Right atrium auricular region (tissue), 2 donors: ENCODE measurements at places on chromosomes 7 and 10.

DNA sequence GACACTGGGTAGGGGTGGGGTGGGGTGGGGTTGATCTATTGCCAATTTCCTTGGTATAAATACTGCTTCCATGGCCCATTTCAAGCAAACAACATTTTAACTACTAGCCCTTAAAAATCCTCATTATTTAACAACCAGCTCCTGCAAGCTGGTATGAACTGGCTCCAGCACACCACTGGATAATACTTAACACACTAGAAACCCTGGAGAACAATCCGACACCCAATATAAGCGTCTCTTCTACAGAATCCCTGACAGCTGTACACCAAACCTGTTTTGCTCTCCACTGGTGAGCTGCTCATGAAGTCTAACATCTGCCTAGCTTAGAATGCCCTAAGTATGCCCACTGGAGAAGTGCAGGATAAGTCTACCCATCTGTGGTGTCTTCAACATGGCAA is 116.8 kb downstream of the HIPK2 start:
- DNase-seq = no peak

GRCh38 chr10:45239642-45240041 is 75.8 kb downstream of the OR13A1 start:
- no peak for DNase-seq

DNA sequence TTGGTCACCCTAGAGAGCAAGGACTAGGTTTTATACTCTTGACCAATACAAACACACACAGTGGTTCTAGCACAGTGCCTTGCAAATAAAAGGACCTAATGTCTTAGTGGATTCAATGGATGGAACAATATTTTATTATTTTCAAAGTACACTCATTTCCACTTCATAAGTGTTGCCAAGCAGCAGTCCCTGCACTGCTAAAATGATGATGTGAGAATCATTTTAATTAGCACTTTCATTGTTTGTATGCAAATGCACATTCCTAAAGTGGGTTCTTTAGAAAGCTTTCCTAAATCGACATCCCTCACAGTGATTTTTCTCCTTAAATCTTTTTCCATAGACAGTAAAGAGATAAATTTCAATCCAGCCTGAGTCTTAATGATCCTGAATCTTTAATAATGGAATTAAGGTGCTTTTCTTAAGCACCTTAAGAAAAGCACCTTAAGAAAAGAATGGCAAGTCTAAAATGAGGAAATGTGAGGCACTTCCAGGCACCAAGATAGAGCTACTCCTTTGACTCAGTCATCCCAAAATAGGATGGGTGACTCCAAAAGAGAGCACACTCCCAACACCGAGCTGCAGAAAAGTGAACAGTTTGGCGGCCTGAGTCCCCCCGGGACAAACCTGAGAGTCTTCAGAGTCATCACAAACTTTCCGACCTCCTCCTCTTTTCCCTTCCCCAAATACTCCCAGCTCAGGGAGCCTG is 84.5 kb downstream of the SORBS1 start:
- no peak for DNase-seq

DNA sequence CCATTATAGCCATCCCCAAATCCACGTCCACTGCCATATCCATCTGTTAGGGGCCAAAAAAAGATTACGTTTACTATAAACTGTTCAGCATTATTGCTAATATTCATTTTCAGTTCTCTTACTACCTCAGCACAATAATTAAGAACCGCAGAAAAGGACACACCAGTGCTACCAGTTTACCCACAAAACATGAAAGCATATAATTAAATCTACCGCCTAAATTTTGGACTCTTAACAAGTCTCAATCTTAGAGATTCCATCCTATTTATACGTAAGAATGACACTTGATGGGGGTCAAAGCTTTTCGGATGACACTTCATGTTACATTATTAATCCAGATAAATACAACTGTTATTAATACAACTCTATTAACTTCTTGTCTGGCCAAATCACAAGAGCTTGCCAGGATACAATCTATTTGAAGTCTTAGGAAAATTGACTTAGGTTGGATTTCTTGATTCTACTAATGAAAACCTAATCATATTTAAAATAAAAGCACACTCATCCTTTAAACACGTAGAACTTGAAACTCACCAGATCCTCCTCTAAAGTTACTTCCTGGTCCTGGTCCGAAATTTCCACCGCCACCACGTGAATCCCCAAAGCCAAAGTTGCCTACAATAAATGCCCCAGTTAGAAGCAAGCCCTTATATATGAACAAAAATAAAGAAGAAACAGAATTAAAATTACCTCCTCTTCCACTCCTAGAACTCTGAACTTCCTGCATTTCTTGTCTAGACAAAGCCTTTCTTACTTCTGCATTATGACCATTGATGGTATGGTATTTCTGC is 4.5 kb downstream of the HNRNPA2B1 start:
- DNase-seq = no peak

- DNase-seq = no peak
These were observed 584.0 kb upstream of the GHITM start for GRCh38 chr10:83555264-83555663.

DNA sequence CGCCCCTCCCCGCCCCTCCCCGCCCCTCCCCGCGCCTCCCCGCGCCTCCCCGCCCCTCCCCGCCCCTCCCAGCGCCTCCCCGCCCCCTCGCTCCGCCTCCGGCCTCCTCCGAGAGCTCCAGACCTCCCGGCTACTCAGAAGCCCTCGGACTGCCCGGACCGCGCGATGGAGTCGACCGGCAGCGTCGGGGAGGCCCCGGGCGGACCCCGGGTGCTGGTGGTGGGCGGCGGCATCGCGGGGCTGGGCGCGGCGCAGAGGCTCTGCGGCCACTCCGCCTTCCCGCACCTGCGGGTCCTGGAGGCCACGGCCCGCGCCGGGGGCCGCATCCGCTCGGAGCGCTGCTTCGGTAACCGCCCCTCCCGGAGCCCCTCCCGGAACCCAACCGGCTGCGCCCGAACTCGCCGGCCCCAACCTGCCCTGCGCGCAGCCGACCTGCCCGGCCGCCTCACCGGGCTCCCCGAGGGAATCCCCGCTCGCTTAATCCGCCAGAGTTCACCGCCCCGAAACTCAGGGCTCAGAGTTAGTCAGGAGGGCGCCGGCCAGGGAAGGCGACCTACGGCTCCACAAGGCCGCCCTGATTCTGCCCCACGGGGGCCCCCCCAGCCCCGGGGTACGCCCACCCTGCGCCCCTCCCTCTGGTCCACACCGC is at the start of gene PAOX:
Gene PAOX, plus strand, starts transcription at position 111 of the 649 bp plus-strand sequence. Its CDS starts 55 bp downstream, at position 166.
- no peak for DNase-seq

DNA sequence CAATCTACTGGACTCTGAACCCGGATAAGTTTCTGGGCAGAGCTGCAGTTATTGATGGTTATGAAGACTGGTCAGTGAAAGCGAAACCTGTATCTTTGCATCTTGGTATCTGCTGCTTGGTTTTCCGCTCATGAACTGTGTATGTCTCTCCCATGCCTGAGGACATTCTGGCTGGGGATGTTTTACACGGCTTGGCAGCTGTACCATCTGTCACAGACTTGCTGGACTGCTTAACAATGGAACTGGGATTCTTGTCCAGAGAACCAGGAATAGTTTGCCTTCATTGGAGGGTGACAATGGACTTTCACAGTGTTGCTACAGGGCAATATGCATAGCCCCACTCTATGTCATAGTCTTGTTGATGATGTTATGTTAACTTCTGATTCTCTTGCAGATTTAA is 119.9 kb upstream of the TMEM106B start:
- no peak for DNase-seq

- no peak for DNase-seq
These were observed 589 bp downstream of the LSM8 start for GRCh38 chr7:118184565-118184940.

- no peak for DNase-seq
These were observed 15.2 kb downstream of the PDGFA start for GRCh38 chr7:504221-505111.

DNA sequence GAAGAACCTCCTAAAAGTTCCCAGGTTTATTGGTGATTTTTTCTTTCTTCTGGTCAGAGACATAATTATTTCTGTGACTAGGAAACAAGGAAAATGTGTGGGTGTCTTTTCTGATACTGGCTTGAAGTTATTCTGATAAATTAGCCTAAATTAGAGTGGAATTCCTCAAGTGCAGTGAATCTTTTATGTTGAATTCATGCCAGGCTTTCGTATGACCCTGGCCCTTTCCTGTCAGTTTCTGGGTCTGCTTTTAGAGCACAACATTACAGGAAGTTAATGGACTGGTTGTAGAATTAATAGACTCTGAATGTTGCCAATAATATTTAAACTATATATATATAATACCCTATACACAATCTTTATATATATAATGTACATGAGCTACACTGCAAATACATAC is 230.6 kb upstream of the KIAA1217 start:
- no peak for DNase-seq

GRCh38 chr7:81327468-81328266 is 408.8 kb upstream of the SEMA3C start:
- no peak for DNase-seq

DNA sequence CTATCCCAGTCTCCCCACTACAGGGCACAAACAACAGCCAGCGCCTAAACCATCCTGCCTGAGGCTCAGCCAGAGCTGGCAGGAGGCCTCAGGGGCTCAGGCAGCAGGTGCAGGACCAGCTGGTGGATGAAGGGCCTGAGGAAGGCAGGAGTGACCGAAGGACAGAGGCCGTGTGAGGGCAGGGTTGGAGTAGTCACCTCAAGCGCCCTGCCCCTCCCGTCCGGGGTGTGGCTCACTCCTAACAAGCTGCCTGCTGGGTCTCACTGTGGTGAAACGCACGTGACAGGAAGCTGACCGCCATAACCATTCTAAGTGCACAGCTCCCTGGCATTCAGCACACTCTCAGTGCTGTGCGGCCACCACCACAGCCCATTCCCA is 281.1 kb downstream of the ELFN1 start:
- no peak for DNase-seq

DNA sequence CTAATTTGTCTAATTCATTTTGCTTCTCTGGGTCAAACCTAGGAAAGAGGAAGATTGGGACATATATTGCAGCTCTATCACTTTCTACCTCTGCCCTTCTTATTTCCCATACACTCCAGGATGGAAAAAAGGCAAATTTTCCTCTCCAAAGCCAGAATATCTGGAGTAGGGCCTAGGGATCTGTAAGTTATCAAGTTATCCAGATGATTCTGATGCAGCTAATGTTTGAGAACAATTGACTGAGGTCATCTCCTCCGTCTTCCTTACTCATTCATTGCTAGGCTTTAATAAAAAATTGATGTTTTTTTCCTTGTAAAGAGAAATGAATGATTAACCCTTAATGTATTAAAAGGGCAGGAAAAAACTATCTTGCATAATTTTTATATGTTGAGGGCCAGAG is 211.9 kb upstream of the GLI3 start:
- DNase-seq = no peak

- DNase-seq = no peak
These were observed 867.9 kb downstream of the NRG3 start for GRCh38 chr10:82742898-82743297.

GRCh38 chr10:72802332-72802731 is 91.2 kb upstream of the OIT3 start:
- no peak for DNase-seq

- no peak for DNase-seq
These were observed 789 bp downstream of the TCF7L2 start for GRCh38 chr10:112950714-112951358.
